ENCODE measurements at places on chromosomes 2 and 18.

DNA sequence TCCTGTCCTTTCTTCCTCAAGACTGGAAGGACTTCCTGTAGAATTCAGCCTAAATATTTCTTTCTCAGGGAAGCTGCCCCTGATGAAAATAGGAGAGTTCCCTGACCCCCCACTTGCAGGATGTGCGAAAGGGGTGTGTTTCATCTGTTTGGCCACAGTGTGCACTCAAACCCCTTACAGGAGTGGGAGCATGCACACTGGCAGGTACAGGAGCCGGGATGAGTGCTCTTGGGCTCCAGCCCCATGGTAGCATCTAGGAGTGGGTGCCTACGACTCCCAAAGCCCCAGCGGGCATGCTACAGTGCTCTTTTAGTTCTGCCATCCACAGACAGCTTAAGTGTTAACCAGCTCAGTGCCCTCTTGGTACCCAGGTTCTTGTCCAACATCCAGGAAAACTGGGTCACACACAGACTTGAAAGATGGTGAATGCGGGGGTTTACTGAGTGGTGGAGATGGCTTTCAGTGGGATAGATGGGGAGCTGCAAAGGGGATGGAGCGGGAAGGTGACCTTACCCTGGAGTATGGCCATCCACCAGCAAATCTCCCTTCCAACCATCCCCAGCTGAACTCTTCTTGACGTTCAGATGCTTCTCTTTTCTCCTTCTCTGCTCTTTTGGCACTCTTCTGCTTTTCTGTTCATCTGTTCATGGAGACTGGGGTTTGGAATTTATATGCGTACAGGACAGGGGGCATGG is 295.0 kb upstream of the NCKAP5 start:
- no peak for DNase-seq

DNA sequence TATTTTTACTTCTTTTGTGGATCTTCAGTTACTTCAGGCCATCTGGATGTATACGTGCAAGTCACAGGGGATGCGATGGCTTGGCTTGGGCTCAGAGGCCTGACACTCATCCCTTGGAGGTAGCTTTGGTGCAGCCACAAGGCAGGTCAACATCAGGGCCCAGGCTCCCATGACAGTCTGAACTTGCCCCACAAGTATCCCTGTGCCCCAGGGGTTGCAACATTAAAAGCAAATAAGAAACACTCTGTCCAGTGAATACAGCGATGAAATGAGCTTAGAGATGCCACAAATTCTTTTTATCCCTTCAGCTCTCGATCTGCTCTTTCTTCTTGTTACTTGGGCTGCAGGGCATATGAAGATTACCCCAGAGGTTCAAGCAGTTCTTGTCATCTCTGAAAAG is 13.0 kb upstream of the CXCR1 start:
- no peak for DNase-seq

GRCh38 chr2:165874445-165875039 is 79.0 kb downstream of the TTC21B start:
- DNase-seq, result peak; percentile 54

DNA sequence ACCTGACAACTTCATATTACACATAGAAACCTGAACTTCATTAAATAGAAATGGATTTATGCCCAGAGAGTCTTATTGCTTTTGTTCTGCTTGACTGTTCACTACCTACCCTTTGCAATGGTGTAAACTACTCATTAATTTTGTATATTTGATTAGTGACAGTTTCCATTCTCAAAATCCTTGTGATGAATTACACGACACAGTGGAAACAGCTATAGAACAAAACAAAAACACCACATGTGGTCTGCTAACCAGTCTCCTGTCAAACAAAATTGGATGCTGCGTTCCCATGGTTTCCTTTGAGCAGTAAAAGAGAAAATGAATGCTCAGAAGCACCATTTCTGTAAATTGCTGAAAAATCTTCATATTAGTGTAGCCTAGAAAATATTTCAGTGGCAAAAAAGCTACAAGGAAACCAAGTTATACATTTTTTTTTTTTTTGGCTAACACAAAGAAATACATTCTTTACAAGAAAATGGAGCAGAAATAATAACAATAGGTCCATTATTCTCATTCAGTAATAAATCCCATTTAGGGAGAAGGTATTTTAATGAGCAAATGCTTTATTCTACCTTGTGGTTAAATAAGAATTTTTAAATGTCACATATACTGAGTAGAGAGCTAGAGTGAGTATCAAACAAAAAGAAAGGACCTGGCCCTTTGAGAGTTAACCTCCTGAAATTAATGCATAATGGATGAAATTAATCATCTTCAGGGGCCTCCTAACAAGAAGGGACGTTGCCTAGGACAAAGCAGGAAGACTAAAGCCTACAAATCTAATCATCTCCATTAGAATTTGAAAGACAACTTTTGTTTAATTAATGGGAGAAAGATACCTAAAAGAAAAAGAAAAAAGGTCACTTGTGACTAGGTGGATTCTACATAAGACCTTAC is 355.1 kb upstream of the ZC3H15 start:
- DNase-seq, result peak; percentile 47

DNA sequence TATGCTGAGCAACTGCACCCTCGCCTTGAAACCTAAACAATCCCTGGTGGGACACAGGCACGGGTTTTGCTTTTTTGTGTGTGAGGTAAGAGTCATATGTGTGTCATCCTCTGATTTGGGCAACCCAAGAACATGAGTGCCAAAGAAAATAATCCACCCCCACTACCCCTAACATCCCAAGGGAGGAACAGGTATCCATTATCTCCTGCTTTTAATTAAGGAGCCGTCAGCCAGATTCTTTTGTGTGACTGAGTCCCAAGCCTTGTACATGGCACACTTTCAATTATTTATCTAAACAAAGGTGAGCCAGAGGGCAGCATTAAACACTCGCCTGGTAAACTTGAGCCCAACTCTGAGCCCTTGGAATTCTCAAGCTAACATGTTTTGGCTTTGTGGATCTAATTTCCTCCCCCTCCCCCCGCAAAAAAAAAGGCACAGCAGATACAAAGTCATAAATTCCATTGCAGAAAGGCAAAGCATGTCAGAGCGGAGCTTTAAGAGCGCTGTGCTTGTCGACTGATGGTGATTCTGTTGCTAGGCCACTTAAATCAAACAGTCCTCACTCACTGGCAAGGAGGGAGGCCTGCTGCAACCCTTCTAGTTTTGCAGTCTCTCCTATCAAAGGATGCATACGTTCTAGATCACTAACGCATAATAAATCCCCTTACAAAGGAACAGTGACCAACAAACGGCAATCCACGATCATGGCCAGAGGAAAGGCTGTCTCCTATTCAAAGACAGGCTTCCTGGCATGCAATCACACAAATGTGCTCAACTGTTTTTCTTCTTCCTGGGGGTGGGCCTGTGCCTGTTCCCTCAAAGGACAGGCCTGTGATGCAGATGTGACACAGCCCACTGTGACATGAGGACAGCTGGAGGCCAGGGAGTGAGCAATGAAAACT is 143.5 kb upstream of the LMAN1 start:
- no peak for DNase-seq

GRCh38 chr2:170972296-170973224 is 43.5 kb downstream of the GORASP2 start:
- no peak for DNase-seq

- no peak for DNase-seq
Observed at GRCh38 chr2:237185553-237185925, 99.8 kb downstream of the COPS8 start.

GRCh38 chr2:62150597-62151305 is 45.2 kb upstream of the B3GNT2 start:
- no peak for DNase-seq

DNA sequence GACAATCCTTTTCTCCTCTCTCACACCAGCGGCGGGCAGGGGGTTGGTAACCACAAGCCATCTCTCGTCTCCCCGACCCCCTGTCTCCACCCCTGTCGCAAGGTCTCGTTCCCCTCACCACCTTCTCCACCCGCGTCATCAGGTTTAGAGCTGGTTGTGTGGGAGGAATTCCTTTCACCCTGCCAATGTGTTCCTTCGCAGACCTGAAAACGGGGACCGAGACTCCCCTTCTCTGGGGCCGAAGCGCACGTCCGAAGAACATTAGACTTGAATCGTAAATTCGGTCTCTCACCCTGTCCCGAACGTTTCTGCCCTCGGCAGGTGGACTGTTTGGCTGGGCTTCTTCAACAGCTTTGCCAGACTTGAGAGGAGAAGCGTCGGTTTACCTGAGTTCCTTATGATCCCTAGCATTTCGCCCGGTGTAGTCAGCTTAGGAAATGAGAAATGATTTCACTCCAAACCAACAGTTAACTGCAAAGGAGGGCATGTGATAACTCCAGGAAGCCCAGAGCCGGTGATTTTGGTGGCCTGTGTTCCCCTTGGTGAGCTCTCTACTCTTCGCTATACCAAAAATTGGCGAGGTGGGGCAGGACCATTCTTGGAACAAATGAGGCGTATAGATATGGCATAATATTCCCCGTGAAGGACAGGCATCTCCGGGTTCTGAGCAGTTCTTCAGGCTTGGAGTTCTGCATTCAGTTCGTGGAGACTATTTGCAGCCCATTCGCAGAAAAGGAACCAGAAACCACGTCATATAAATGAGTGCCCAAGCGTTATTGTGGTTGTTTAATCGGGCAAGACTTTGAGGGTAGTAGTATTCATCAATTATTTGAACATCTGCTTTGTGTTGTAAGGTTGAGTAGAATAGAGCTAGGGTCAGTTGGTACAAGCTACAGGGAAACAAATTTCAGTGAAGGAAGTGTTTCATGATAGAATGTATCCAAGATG is 694 bp downstream of the CFAP36 start:
- DNase-seq, result no peak
